ENCODE measurements at places on chromosomes 4 and X.

DNA sequence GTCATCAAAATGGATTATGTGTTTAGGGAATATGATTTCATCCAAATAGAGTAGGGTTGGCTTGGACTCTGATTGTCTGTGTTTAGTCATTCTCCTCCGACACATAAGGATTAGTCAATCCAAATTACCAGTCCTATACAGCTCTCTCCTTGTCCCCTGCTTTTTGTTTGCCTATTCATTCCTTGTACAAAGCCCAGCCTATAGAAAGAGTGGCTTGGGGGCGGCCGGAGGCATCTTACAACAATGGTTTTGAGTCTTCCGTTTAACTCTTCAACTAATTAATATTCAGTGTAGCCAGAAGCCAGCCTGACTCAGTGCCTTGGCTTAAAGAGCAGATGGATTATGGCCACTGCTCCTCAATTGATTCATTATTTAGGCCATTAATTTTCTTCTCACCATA lies 796.6 kb upstream of the POU3F4 start:
- no peak for DNase-seq

- no peak for DNase-seq
Measured at GRCh38 chr4:139403462-139403861, 50.5 kb upstream of the RAB33B start.

GRCh38 chr4:37780444-37781130 lies 45.9 kb upstream of the PGM2 start:
- peak; percentile 39 for DNase-seq

DNA sequence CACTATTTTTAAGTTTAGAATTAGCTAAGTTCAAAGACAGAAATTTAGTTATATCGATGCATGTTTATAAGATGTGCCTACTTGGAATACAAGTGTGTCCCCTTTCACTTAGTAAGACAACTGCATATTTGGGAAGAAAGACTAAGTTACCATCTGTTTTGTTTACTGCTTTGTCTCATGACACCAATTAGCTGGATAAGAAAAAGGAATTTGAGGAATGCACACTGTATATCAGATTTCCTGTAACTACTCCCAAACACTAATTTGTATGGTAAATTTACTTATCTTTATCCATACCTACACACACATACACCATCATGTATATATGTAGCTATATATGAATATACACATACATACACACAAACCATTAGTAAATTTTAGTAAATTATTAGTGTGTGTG lies 1442.8 kb upstream of the IGFBP7 start:
- DNase-seq: no peak

DNA sequence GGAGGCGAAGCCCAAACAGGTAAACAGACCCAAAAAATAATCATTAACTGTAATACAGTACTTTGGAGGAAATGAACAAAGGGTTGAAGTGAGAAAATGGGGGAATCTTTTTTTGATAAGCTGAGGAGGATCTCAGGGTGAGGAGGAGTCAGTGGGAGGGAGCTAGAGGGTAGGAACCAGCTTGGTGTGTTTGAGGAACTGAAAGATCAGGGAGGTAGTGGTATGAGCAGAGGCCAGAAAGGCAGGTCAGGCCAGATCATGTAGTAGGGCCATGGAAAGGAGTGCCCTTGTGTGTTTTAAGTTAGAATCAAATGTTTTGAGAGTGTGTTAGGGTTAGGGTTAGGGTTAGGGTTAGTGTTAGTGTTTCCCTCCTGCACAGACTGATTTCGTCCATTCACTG lies 48.8 kb downstream of the PPP2R2C start:
- DNase-seq: no peak

- DNase-seq: no peak
Measured at GRCh38 chr4:179843370-179843769, 2399.8 kb upstream of the TENM3 start.

DNA sequence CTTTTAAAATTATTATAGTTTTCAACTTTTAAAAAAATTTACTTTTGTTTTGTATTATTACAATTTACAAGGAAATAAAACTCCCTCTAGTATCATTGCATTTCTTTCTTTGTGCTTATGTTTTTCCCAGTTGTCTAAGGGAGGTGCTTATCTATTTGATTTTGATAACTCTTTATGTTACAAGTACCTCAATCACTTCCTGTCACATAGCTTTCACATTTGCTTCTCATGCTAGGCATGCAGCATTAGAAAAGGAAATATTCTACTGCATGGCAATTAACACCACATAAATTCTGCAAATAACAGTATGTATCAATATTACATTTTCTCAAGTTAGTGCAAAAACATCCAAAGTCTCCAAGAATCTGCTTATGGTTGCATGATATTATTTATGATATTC lies 180.3 kb upstream of the HS3ST1 start:
- DNase-seq: no peak

DNA sequence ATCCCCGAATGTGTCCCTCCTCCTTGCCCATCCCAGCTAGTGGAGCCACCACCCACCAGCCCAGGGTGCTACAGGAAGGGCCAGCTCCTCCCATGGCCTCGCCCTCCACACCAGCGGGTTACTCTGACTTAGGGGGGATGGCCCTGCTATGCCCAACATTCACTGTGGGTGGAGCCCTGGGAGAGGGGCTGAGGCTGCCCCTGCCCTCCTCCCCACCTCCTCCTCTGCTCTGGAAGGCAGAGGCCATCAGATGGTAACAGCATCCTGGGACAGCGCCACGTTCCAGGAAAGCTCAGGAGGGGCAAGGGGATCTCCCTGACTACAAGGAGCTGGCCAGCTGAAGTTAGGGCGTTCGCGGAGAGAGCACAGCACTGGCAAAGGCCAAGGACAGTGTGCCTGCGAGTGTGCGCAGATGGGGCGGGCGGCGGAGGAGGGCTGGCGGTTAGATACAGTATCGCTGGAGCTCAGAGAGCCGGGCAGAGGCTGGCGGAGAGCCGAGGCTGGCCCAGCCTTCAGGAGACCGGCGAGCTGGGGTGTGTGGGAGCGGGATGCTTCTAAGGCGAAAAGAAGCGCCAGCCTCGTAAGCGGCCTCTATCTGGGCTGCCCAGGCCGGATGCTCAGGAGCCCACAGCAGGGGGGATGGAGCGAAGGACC lies 1.5 kb downstream of the JAKMIP1 start:
- no peak for DNase-seq

DNA sequence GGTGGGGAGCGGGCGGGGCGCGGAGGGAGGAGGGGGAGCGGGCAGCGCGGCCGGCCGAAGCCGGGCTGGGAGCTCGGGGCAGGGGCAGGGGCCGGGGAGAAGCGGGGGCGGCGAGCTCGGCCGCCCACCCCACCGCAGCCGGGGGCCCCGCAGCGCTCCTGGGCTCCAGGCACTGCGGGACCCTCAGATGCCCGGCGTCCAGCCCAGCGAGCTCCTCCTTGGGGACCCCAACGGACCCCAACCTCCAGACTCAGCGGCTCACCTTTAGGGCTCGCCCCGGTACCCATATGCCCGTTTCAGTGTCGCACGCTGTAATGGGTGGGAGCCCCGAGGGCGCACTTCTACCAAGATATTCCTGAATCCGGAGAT lies 357 bp upstream of the ADGRG2 start:
- no peak for DNase-seq

- DNase-seq: peak; percentile 61
Measured at GRCh38 chrX:132855780-132856341, 102.6 kb downstream of the HS6ST2 start.

DNA sequence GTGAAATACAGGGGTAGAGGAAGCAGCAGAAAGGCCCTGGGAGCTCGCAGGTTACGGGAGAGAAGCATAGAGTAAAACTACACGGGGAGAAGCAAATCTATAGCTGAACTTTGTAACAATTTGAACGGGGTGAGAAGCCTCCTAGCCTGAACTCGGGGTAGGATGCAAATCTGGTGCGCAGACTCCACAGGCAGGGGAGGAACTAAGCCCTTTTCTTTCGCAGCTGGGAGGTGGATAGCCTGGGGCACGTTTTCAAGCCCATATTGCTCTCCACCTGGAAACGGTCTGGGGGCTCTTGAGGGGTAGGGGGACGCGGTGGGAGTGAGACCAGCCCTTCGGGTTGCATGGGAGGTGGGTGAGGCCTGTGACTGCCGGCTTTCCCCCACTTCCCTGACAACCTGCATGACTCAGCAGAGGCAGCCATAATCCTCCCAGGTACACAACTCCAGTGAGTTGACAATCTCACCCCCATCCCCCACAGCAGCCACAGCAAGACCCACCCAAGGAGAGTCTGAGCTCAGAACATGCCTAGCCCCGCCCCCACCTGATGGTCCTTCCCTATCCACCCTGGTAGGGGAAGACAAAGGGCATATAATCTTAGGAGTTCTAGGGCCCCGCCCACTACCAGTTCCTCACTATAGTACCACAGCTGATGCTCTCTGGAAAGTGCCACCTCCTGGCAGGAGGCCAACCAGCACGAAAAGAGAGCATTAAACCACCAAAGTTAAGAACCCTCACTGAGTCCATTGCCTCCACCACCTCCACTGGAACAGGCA lies 29.9 kb downstream of the SOWAHB start:
- peak; percentile 11 for DNase-seq

- DNase-seq: no peak
Measured at GRCh38 chr4:180615746-180616145, 1627.5 kb upstream of the TENM3 start.

- DNase-seq: peak; percentile 48
Measured at GRCh38 chr4:128288689-128289106, 1.1 kb upstream of the PGRMC2 start.

- no peak for DNase-seq
Measured at GRCh38 chrX:46737462-46737861, 21.5 kb downstream of the SLC9A7 start.

- no peak for DNase-seq
Measured at GRCh38 chrX:23788946-23789345, 6.0 kb downstream of the SAT1 start.

DNA sequence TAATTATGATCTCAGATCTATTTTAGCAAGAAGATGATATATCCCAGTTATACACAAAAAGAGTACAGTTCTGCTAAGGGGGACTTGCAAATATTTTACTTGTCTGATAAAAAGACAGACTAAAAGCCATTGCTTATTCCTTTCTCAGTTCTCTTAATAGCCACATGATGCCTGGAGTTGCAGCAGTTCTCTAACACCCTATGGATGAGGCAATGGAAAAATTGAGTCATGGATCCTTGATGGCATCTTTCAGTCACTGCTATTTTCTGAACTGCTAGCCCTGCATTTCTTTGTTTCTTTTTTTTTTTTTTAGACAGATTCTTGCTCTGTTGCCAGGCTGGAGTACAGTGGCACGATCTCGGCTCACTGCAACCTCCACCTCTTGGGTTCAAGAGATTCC lies 1956.7 kb downstream of the C4orf33 start:
- no peak for DNase-seq

DNA sequence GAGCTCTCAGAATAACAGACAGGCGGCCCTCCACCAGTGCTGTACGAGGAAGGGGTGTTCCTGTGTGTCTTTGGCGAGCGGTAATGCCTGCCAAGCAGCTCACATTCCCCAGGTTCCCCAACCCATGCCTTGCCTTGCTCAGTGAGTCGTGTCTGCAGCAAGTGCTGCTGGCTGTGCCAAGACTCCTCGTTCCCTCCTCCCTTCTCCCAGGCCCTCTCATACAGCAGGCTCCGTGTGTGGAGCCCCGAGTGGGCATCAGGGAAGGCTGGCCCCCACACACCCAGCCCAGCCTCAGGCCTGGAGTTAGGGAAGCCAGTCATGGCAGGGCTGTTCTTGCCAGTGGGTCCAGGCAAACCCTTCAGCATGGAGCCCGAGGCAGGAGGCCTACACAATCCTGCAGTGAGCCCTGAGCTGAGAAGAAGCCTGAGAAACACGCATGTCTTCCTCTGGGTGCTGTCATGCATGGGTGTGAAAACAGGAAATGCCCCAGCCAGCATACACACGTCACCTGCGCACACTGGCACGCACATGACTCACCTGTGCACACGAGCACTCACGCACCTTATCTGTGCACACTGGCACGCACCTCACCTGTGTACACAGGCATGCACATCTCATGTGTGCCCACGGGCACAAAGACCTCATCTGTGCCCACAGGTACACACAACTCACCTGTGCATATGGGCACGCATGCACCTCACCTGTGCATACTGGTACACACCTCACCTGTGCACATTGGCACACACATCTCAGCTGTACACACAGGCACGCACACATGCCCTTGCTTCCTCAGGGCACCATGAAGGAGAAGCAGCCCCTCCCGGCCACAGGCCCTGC lies 238.7 kb downstream of the DHRSX start:
- no peak for DNase-seq

DNA sequence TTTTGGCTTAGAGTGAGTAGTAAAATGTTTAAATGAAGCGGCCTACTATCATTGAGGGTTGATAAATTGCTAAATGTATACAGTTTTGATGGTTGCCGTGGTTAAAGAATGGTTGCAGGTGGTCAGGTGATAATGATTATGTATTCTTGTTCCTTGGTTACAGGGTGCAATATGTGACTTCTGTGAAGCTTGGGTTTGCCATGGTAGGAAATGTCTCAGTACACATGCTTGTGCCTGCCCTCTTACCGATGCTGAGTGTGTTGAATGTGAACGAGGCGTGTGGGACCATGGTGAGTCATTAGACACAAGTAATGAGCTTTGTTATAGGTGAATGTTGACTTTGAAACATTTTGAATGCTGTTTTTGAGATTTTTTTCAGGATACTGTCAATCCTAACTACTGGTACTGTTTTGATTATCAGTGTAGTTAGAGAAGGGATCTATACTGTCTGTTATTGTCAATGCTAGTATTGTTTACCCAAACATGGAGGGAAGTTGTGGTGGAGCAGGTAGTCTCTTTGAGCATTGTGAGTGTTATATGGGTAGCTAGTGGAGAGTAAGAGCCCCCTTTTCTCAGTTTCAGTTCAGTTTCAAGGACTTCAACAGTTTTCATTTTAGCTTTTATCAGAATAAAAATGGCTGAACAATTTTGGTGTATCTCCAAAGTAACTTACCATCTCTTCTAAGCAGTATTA lies 8.9 kb downstream of the ZNF330 start:
- no peak for DNase-seq

DNA sequence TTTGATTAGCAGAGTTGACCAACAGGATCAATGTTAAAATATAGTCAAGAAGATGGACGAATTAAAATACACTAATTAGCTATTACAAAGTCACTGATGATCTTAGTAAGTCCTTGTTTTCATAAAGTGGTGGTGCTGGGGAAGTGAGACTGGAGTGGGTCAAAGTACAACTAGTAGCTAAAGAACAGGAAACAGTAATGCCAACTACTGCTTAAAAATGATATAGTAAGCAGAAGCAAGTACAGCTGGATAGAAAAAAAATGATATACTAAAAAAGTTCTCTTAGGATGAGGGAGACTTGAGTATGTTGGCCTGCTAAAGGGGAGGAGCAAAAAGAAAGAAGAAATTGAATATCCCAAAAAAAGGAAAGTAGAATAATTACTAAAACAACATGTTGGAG lies 580.8 kb upstream of the FTHL17 start:
- no peak for DNase-seq

- DNase-seq: peak; percentile 27
Measured at GRCh38 chr4:123399627-123400358, 3.2 kb downstream of the SPRY1 start.

GRCh38 chr4:74933562-74934015 lies 673 bp downstream of the PARM1 start:
- DNase-seq: peak; percentile 53

DNA sequence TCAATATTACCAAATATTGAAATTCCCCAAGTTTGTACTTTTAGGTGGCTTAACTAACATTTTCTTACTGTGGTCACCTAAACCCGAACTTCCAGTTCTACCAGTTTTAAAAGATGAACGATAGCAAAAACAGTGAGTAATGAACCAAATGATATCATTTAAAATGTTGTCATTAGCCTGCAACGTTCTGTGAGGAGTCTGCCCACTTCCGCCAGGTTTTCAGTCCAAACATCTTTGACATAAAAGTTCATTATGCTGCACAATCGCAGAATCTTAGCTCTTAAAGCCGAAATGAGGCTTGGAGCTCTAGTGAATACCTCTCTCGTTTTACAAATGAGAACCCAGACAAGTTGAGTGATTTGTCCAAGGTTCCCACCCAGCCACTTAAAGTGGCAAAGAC lies 762 bp downstream of the PIGA start:
- DNase-seq: no peak
